ENCODE measurements at places on chromosomes 7 and 10.

DNA sequence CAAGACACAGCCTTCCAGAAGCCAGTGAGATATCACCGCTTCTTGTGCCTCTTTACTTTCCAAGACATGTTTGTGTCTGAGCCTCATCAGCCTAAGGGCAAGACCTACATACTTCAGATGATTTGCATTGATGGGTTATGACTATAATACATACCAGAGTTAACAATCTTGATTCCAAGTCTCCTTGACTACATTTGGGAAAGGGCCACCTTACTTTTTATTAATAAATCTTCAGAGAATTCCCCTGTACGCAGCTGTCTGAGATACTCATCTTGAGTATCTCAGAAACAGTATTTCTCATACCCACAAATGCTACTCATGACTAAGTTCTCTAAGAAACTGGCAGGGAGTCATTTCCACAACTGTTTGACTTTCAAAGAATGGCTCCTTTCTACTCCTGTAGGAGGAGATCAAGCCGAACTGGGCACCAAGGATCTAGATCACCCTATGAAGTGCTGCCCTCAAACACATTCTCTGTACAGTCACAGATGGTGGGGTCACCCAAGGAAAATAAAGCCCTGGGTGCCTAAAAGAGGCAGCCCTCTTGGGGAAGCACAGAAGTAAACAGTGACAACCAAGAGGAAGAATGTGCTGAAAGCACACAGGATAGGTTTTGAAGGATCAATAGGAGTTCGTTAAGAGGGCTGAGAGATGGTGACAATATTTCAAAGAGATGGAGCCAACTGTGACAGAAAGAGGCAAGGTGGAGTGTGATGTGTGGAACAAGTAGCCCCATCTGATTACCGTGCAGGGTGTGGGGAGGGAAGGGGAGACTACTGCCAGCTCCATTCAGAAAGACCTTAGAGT is 138.9 kb downstream of the JAZF1 start:
- no peak for DNase-seq

DNA sequence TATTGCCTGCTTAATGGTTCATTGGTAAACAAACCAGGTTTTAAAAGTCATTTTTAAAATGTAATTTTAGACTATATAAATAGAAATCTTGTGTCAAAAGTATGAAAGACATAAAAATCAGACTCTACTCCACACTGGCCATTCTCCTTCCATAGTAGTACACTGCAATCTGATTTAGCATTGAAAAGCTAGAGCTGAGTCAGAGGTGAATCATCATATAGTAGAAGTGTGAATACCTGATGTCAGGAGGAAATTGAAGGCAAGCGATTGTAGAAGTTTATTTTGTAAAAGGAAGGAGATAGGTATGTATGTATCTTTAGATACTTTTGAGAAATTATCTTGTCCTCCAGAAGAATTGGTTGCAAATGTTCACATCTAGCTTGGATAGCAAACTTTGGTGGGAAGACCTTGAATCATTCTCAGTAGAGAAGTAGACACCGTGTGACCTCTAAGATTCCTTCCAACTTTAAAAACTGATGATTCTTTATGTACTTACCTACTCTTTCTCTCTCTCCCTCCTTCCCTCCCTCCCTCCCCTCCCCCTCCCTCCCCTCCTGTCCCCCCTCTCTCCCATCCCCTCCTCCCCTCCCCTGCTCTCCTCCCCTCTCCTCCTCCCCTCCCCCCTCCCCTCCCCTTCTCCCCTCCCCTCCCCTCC is 88.1 kb downstream of the BTAF1 start:
- no peak for DNase-seq

- DNase-seq = no peak
Observed at GRCh38 chr10:130014263-130015074, 50.4 kb upstream of the EBF3 start.

- DNase-seq = no peak
Observed at GRCh38 chr7:5332579-5332978, 49.8 kb downstream of the SLC29A4 start.

GRCh38 chr7:54961391-54961790 is 57.4 kb upstream of the EGFR start:
- DNase-seq = no peak

DNA sequence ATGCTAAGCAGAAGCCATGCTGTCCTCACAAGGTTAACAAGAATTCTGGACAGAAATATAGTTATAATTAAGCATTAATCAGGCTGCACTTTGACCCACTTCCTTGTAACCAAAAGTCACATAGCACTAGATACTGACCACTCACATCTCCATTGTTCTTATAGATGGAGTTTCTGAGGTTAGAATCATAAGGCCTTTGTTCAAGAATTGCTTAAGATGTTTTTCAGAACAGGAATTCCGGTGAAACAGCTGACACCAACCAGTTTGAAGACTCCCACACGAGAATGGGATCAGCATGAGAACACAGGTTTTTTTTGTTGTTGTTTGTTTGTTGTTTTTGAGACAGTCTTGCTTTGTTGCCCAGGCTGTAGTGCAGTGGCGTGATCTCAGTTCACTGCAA is 488.3 kb upstream of the NRP1 start:
- DNase-seq = no peak

GRCh38 chr7:139813689-139814088 is 15.4 kb upstream of the TBXAS1 start:
- no peak for DNase-seq

GRCh38 chr7:47610506-47611044 is 28.7 kb upstream of the TNS3 start:
- no peak for DNase-seq

DNA sequence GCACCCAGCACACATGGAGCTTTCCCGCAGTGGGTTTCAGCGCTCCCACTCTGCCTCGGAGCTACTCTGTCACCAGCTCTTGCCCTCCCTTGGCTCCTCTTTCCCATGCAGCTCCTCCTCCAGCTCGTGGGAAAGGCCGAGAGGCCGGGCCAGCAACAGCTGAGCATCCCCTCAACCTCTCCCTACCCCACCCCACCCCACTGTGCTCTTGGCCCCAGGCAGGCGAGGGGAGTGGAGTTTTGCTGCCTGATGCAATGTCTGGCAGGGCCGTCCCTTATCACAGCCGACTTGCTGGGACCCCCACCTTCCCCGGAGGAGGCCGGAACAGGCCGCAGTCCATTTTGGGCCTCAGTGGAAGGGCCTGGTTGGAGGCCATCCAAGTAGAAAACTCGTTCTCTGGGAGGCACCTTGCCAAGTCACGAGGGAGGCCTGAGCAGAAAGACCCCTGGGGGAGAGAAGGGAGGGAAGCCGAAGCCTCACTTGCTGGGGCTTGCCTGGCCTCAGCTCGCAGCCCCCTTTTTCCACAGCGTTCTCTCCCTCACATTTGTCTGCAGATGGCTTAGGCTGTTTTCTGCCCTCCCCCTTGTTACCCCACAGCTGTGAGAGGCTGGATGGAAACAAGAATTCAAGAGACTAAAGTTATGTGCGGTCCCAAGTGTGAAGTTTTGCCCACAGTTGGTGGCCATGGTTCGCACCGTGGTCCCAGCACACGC is 35.3 kb downstream of the CHST3 start:
- DNase-seq = no peak

DNA sequence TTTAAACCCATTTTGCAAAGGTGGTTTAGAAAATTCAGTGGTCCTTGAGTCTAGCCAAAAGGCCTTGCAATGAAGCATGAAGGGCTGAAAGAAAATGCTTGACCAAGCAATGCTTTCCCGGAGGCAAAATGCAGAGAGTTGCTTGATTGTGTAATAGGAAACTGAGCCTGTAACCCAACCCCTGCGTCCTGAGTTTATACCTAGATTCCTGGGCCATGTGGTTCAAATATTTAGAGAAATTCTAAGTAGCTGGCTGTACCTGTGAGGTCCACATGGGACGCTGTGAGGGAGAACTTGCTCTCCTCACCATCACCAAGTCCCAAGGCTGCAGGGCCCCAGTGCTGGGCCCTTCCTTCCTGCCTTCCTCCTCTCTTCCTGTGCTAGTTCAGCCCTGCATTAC is 45.7 kb downstream of the CXCL12 start:
- DNase-seq = no peak

- DNase-seq = peak; percentile 27
Observed at GRCh38 chr7:18504965-18505364, 9.4 kb downstream of the HDAC9 start.

DNA sequence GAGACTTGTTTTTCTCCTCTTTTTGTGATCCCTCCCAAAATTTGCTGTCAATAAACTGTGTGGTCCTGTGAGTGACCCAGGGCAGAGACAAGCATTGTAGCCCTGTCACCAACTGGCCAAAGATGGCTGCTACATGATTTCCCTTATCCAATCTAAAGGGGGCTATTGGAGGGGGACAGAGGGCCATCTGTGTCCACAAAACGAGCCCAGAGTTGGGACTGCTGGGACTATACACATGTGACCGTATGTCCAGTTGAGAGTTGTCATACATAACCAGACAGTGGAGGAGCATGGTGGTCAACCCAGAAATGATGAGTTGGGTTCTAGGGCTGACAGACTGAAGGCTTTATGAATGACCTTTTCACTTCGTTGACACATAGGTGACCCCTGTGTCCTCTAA is 55.3 kb upstream of the SDK1 start:
- no peak for DNase-seq

- peak; percentile 80 for DNase-seq
Observed at GRCh38 chr10:122163174-122164022, 107.7 kb upstream of the BTBD16 start.

DNA sequence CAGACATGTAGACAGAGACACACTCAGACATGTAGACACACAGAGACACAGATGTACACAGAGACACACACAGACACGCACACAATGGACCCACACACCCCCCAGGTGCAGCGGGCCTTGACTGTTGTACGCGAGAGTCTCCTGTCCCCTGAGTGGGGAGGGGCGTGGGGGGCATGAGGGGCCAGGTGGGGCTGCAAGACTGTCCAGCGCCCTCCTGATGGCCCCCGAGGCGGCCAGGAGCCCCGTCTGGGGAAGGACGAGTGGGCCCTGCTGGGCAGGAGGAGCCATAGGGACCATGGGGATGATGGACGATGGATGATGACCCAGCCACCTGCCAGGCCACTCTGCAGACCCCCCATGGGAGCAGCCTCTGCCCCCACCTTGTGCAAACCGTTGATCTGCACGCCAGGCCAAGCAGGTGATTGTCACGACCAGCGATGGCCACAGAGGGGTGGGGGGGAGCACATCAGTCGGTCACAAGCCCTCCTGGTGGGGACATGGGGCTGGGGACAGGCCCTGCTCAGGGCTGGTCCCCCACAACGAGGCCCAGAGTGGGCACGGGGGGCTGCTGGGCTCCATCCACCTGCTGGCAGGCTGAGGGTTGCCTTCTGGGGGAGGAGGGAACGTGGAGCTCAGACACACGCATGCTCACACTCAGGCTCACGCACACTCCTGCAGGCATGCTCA is 11.6 kb downstream of the VENTX start:
- DNase-seq = peak; percentile 53

GRCh38 chr7:100401811-100402210 is 26.7 kb downstream of the ZCWPW1 start:
- DNase-seq = peak; percentile 39

GRCh38 chr10:66892871-66893270 is 33.0 kb upstream of the LRRTM3 start:
- DNase-seq = no peak

GRCh38 chr7:134992626-134993179 is 6.4 kb downstream of the AGBL3 start:
- no peak for DNase-seq

DNA sequence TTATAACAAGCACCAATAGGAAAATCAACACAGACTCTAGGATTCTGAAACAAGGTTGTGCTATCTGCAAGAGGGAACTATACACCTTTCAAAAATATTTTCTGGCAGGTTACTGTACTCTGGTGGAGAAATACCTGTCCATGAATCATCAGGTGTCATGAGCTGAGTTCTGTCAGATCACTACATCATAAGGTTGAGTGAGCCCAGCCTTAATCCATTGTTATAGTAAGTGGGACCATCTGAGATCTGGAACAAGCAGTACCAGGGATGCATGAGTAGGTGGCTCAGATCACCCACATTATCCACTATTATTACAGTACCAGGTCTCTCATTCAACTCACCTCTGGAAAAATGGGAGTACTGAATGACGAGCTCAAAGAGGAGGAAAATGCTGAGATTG is 212.4 kb downstream of the DGKI start:
- DNase-seq = no peak

DNA sequence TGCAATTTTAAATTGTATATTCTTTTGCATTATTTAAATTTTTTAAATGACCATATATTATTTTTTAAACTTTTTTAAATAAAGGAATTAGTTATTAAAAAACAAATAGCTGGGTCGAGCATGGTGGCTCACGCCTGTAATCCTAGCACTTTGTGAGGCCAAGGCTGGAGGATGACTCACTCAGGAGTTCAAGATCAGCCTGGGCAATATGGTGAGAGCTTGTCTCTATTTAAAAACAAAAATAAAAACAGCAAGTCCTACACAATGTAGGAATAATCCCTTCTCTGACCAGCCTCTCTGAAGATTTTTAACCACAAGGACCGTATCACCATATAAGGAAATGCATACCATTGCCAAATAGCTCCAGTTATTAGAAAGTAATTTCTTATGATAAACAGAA is 19.6 kb downstream of the NOC3L start:
- DNase-seq = no peak

DNA sequence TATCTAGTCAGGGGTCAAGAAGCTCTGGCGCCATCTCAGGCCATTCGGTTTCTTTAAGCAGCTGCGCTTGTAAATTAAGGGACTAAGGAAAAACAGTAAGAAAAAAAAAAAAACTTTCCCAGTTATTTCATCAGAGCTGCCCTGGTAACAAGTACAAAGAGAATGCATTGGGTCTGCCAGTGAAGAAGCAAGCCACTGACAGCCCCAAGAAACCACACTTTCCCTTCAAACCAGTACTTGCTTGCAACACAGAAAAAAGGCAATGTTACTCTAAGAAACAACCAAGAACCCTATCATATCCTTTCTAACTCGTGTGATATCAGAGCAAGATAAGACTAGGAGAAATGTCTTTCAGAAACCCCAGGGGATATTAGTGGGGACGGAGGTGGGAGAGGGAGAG is 40.6 kb upstream of the AOAH start:
- DNase-seq = no peak

DNA sequence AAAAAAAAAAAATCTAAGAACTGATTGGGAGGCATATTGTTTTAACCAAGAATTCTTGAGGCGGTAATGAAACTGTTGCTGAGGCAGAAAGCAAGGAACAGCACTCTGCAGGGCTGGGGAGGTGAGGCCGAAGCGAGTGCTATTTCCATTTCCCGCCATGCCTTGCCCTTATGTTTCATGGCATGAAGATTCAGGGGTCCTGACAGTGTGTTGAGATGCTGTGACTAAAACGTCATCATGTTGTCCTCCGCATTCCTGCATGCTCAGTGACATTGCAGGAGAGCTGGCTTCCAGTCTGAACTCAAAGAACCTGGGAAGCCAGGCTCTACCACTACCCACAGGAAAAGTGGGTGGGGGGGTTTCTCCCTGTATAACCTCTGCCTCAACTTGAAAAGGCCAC is 85.2 kb downstream of the EBF3 start:
- no peak for DNase-seq

- DNase-seq = no peak
Observed at GRCh38 chr10:113709221-113709838, 29.6 kb downstream of the CASP7 start.

DNA sequence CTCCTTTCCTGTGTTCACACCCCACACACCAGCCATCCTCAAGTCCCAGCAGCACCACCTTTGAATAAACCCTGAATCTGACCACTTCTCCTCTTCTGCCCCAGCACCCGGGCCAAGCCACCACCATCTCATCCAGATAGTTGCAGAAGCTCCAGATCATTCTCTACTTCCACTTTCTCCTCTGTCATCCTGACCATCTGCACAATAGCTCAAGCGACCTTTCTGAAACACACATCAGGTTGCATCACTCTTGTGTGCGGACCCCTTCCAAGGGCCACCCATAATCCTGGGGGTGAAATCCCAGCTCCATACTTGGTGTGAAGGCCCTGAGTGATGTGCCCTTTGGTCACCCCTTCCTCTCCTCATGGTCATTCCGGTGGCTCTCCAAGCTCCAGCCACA is 187.4 kb upstream of the GALNT17 start:
- DNase-seq = no peak

Data from WERI-Rb-1 (cell line).